Stomach (tissue), 19 donors: ENCODE measurements at places on chromosomes 2 and 18.
A peak's percentile ranks its signal among the peaks of the same experiment; 100 is the strongest.

DNA sequence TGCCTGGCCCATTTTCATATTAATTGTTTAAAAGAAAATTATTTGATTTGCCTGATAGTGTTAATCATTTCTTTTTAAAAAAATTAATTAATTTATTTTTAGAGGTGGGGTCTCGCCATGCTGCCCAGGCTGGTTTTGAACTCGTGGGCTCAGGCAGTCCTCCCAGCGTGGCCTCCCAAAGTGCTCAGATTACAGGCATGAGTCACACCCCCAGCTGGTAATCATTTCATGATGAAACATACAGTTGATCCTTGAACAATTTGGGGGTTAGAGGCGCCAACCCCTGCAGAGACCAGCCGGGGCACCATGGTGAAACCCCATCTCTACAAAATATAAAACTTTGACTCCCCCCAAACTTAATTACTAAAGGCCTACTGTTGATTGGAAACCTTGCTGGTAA, 7.9 kb downstream of the GPN1 start:
- H3K4me1 ChIP-seq: no peaks in the 10 kb centered on the region
- peaks cover 100% of the 10 kb centered on the region for H3K36me3 ChIP-seq
- no peak overlapping the region for H3K4me3 ChIP-seq
- DNase-seq: no peak
- H3K27ac ChIP-seq: no peak overlapping the region
- no peaks in the 10 kb centered on the region for H3K27me3 ChIP-seq

- peak; percentile 35 for DNase-seq
- peaks cover 19% of the 10 kb centered on the region for H3K4me1 ChIP-seq
- H3K27ac ChIP-seq: peak overlapping the region; percentile 70
- peaks cover 16% of the 10 kb centered on the region for H3K36me3 ChIP-seq
These were observed 77.3 kb upstream of the RPL31 start for GRCh38 chr2:100924520-100925451.

DNA sequence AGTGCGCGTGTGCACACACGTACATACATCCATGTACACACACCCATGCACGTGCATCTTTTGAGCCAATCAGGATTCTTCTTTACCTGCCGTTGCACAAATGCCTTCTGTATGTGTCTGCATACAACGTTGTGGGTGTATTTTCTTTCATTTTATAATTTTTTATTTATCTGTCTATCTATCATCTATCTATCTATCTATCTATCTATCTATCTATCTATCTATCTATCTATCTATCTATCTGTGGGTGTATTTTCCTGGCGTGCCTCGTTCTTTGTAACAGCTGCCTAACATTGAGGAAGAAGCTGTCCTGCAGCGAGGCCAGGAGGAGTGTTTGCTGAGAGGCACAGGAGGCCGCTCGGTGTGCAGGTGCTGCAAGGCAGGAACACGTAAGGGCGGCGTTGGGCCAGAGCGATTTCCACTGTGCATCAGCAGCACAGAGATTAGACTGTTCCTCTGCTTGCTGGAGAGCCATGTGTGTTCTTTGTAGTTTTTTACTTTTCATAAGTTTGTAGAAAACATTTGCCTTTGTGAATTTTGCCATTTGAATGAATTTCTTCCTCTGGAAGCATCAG, 84.4 kb downstream of the DGKD start:
- H3K4me1 ChIP-seq: peaks cover 53% of the 10 kb centered on the region
- H3K27ac ChIP-seq: peak overlapping the region; percentile 58
- no peaks in the 10 kb centered on the region for H3K27me3 ChIP-seq
- DNase-seq: no peak
- H3K36me3 ChIP-seq: peaks cover 85% of the 10 kb centered on the region

DNA sequence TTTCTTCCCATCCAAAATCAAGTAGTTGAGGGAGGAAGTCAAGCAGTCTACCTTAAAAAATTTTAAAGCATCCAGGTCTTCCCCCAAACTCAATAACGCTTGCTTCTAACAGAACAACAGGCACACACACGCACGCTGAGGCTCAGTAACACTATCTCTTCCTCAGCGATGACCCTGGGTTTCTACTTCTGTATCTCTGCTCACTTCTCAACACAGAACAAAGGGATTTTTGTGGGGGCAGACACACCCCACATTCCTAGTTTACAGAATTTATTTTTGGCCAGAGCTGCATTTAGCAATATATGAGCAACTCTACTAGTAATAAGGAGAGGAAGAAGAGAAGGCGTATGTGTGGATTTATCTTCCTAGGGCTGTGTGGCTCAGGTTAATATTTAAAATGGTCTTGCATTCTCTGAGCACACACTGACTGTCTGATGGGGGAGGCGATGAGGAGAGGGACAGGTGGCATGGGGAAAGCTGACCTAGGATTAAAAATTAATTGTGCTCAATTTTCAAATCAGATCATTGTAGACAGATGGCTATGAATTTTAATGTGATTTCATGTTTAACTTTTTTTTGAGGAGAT, 71.3 kb upstream of the PPM1B start:
- no peaks in the 10 kb centered on the region for H3K36me3 ChIP-seq
- H3K4me1 ChIP-seq: no peaks in the 10 kb centered on the region
- no peaks in the 10 kb centered on the region for H3K27me3 ChIP-seq
- no peak overlapping the region for H3K4me3 ChIP-seq

GRCh38 chr2:74979844-74980243, 21.4 kb downstream of the POLE4 start:
- no peak for DNase-seq
- no peak overlapping the region for H3K27ac ChIP-seq
- no peak overlapping the region for H3K4me3 ChIP-seq
- H3K36me3 ChIP-seq: no peaks in the 10 kb centered on the region
- H3K27me3 ChIP-seq: no peaks in the 10 kb centered on the region

DNA sequence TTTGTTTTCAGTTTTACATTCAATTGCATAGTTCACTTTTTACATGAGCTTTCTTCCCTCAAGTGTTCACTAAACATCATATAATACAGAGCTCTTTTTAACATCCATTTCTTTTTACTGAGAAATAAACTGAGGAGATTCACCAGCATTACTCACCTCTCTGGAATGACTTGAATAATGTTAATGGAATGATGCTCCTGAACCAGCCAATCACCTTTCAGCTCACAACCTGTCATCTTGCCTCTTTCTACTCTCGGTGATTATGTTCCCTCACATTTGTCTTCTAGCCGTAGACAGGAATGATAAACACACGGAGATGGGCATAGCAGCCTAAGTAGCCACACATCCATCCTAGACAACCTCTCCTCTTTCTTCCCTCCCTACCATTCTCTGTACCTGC, 301.7 kb downstream of the PAX3 start:
- no peaks in the 10 kb centered on the region for H3K36me3 ChIP-seq
- no peak overlapping the region for H3K4me3 ChIP-seq
- no peaks in the 10 kb centered on the region for H3K4me1 ChIP-seq
- DNase-seq: peak; percentile 2
- H3K27me3 ChIP-seq: no peaks in the 10 kb centered on the region
- no peak overlapping the region for H3K27ac ChIP-seq

GRCh38 chr2:3756306-3756705, 52.9 kb downstream of the DCDC2C start:
- no peak overlapping the region for H3K4me3 ChIP-seq
- no peak overlapping the region for H3K27ac ChIP-seq
- no peaks in the 10 kb centered on the region for H3K27me3 ChIP-seq
- H3K4me1 ChIP-seq: no peaks in the 10 kb centered on the region

DNA sequence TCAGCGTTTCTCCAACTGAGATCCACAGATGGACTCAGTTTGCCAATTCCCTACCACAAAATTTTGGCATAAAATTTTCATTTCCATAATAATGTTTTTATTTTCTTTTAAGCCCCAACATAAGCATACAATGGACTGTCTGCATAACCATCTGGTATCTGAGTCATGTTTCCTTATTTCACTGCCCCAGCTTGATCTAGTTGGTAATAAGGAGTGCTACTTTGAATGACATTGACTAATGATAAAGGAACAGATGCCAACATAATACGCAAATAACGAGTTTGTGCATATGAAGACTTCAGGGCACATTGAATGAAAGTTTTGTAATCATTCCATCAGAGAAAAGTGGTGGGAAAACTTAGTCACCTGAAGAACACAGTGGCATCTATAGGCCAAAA, 8.8 kb upstream of the MBD2 start:
- H3K36me3 ChIP-seq: no peaks in the 10 kb centered on the region
- no peak overlapping the region for H3K27ac ChIP-seq
- no peaks in the 10 kb centered on the region for H3K27me3 ChIP-seq
- H3K4me3 ChIP-seq: no peak overlapping the region
- H3K4me1 ChIP-seq: no peaks in the 10 kb centered on the region
- no peak for DNase-seq

- H3K4me3 ChIP-seq: no peak overlapping the region
- peaks cover 78% of the 10 kb centered on the region for H3K36me3 ChIP-seq
- H3K4me1 ChIP-seq: peaks cover 36% of the 10 kb centered on the region
- H3K27ac ChIP-seq: no peak overlapping the region
These were observed 83.1 kb downstream of the EPAS1 start for GRCh38 chr2:46380038-46380940.

- H3K4me1 ChIP-seq: peaks cover 33% of the 10 kb centered on the region
- H3K27me3 ChIP-seq: no peaks in the 10 kb centered on the region
- H3K36me3 ChIP-seq: no peaks in the 10 kb centered on the region
- no peak for DNase-seq
- no peak overlapping the region for H3K27ac ChIP-seq
These were observed 3.5 kb upstream of the ADNP2 start for GRCh38 chr18:80105369-80106167.

DNA sequence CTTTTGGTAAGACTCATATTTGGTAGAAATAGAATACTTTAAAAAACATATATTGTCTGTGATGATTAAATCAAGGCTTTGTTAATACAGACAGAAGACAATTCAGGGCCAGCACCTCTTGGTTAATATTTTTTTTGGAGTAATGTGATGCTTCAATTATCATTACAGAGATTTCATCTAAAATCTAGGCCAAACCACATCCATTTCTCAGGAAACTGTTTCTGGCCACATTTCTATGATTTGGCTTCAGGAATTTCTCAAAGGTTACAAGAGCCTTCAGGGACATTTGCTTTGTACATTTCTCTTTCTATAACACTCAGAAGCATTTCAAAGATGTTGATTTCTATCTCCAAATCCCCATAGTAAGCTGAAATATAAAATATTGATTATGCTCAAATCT, 614.9 kb downstream of the LRP1B start:
- H3K4me3 ChIP-seq: no peak overlapping the region
- no peaks in the 10 kb centered on the region for H3K27me3 ChIP-seq
- no peaks in the 10 kb centered on the region for H3K4me1 ChIP-seq
- no peak overlapping the region for H3K27ac ChIP-seq
- no peak for DNase-seq
- no peaks in the 10 kb centered on the region for H3K36me3 ChIP-seq

GRCh38 chr18:63271881-63272299, 47.7 kb downstream of the BCL2 start:
- no peak overlapping the region for H3K27ac ChIP-seq
- DNase-seq: no peak
- H3K4me3 ChIP-seq: no peak overlapping the region
- no peaks in the 10 kb centered on the region for H3K27me3 ChIP-seq

DNA sequence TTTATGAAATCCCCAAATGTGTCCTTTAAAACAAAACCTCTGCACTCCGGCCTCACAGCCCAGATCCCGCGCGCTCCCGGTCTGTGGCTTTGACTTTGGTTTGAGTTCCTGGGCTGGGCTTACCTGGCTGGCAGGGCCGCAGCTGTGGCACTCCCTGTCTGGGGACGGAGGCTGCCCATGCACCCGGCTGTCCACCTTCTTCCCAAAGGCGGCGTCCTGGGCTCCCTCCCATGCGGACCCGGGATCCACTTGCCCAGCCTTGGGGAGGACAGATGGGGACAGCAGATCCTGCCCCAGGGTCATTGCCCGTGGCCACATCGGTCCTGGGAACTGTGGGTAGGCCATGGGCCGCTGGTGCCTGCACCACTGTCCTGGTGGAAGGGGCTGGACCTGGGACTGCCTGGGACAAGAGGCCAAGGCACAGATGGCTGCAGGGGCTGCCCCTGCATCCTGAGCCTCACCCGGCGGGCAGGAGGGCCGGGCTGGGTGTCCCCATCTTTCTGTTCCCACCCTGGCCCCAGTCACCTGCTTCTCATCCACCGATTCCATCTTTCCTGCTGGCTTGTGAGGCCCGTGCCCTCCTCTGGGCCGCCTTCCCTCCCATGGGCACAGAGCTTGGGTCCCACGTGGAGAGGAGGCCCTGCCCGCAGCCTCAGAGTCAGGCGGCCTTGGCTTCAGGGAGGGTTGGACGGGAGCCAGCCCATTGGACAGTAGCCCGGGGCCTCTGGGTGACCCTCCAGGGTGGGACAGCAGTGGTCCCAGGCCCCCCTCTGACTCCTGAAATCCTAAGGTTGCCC, 27.7 kb downstream of the NFATC1 start:
- no peak overlapping the region for H3K4me3 ChIP-seq
- no peak for DNase-seq
- H3K27ac ChIP-seq: no peak overlapping the region
- H3K36me3 ChIP-seq: no peaks in the 10 kb centered on the region

DNA sequence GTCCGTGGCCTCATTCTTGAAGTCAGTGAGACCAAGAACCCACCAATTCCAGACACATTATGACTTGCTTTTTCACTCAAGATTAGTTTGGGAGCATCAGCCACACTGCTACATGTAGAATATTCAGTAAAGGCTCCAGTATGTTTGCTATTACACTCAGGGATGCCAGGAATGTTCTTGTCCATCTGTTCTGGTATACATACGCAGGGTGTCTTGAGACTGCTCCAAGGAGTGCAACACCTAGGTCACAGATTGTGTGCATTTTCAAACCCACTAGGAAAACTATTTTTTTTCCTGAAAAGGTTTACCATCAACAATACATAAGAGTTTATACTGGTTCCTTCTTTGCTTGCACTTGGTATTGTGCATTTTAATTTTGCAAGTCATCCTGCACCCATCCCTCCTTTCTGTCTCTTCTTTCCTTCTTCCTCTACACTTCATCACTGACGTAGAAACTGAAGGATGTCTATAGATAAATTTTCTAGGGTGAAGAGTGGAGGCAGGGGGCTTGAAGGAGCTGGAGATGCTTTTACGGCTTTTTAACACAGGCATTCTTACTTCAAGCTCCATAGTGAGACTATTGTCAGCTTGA, 35.3 kb upstream of the MAP2 start:
- H3K4me1 ChIP-seq: no peaks in the 10 kb centered on the region
- H3K4me3 ChIP-seq: no peak overlapping the region
- no peaks in the 10 kb centered on the region for H3K27me3 ChIP-seq
- no peak for DNase-seq
- no peaks in the 10 kb centered on the region for H3K36me3 ChIP-seq
- no peak overlapping the region for H3K27ac ChIP-seq

- no peaks in the 10 kb centered on the region for H3K4me1 ChIP-seq
- no peaks in the 10 kb centered on the region for H3K27me3 ChIP-seq
- H3K27ac ChIP-seq: no peak overlapping the region
- no peak overlapping the region for H3K4me3 ChIP-seq
- peaks cover 7% of the 10 kb centered on the region for H3K36me3 ChIP-seq
These were observed 132.2 kb downstream of the EPHA4 start for GRCh38 chr2:221439761-221440479.

GRCh38 chr2:235954281-235954680, 213.9 kb downstream of the GBX2 start:
- peaks cover 11% of the 10 kb centered on the region for H3K36me3 ChIP-seq
- no peaks in the 10 kb centered on the region for H3K27me3 ChIP-seq
- no peaks in the 10 kb centered on the region for H3K4me1 ChIP-seq
- no peak overlapping the region for H3K27ac ChIP-seq
- H3K4me3 ChIP-seq: no peak overlapping the region
